Mammary epithelial cell (primary cell): ENCODE measurements at places on chromosomes 13 and 19.

DNA sequence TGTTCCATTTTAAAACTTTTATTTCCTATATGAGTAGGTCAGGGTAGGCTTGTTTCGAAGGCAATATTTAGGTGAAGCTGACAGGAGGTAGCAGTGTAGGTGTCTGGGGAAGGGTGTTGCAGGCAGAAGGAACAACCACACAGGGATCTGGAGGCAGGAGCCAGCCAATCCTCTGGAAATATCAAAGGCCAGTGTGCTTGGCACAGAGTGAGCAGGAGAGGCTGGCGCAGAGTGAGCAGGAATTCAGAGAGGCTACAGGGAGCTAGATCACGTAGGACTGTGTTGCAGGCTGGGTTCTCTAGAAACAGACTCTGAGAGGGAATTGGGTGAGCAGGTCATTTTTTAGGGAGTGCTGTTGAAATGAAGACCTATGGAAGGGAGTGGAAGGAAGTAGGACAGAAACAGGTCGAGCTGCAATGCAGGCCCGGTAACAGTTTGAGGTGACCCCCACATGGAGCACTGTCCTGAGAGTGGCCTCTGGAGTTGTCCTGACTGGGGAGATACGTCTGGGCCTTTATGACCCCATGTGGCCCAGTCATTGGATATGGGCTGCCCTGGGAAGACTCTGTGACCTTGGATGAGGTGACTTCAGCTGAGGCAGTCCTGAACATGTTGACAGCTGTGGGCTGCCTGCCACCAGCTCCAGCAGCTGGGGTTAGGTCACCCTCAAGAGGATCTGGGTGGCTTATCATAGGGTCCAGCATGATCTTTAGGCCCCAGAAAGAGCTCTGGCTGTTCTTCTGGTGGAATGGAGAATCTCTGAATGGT, 51.7 kb downstream of the ERCC5 start:
- DNase-seq, result no peak

- DNase-seq, result no peak
These were observed 24.5 kb downstream of the CEACAM16 start for GRCh38 chr19:44723299-44723951.

- no peak for DNase-seq
These were observed 35.0 kb downstream of the SUGP2 start for GRCh38 chr19:18998276-18998675.

DNA sequence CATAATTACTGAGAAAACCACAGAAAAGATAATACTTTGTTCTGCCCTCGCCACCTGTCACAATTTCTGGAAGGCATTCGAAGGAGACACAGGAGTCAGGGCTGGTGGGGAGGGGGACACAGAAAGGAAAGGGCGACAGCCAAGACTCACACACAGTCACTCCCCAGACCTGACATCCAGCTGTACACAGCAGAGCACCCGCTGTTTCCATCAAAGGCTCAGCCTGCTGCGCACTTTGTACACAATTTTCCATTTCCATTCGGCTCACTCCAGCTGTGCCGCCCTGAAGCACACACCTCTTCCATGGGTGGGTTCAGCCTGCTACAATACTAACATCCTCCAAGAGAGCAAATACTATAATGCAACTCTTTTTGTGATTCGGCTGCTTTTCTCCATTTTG, 38.0 kb downstream of the STK24 start:
- DNase-seq, result no peak

DNA sequence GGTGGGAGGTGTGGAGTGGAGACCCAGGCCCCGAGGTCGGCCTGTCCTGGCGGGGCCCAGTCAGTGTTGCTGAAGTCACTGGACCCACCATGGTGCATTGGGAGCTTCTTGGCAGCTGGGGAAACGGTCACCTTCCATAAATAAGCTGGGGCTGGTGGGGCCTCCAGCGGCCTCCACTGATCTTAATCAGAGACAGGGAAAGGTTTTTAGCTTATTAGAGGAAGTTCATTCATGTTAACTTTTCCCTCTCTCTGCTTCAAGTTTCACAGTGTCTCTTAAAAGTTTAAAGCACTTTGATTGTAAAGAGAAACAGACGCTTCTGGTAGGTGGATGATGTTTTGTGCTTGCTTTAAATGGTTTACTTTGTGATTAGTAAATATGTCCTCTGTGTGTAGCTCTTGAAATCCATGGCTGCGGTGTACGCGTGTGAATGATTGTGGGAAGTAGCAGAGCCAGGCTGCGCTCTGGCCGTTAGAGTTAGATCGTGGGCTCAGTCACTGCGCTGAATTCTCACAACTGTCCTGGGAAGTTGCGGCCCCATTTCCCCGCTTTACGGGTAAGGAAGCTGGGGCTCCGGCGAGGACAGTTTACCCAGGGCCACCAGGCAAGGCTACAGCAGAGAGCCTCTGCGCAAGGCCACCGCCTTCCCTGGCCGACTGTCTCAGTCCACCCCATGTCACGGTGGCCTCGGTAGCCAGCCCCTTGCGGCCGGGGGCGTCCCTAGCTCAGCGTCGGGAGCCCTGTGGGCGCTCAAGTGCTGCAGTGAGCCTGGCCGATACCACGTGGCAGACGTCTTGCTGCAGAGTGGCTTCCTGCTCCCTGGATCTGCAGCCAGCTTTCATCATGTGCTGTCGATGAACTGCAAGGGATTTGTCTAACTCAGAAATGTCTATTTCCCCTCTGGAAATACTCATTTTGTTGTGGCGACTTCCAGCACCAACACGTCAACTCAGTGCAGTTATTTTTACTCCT, 16.5 kb upstream of the NDUFS7 start:
- no peak for DNase-seq

- no peak for DNase-seq
These were observed 20.3 kb upstream of the KPNA3 start for GRCh38 chr13:49812812-49813211.

- DNase-seq, result no peak
These were observed 1923.1 kb downstream of the PCDH9 start for GRCh38 chr13:65307056-65307455.

GRCh38 chr13:112059457-112060281, 7.3 kb upstream of the SOX1 start:
- no peak for DNase-seq

- DNase-seq, result no peak
These were observed 199.6 kb downstream of the OXGR1 start for GRCh38 chr13:96794669-96795068.

- no peak for DNase-seq
These were observed 995.9 kb downstream of the UQCRFS1 start for GRCh38 chr19:28217022-28217421.

DNA sequence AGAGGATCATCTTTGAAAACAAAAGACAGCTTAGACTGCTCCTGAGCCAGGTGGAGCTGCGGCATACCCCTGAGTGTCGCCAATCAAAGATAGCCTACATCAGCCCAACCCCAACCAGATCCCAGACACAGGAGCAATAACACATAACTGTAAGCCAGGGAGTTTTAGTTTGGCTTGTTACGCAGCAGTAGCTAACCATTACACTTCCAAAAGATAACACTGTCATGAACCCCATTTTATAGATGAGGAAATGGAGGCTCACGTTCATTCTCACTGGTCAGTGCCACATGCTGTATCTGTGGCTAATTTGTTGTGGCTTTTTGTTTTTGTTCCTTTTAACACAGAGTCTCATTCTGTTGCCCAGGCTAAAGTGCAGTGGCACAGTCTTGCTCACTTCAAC, 47.3 kb downstream of the TINCR start:
- no peak for DNase-seq

DNA sequence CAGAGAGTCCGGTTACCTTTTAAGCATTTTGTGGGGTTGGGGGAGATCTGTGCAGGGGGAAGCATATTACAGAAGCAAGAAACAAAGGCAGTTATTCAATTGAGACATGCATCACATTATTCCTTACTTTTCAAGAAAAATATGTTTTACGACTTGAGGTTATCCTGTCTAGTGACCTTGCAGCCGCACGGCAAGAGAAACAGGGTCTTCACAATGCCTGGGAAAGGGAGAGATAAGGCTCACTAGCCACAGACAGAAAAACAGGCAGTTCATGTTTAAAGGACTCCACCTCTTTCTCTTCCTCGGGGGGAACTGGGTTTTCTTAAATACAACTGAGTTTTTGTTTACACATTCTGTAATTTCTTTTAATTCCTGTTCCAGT, 536 bp upstream of the NCR1 start:
- DNase-seq, result no peak

DNA sequence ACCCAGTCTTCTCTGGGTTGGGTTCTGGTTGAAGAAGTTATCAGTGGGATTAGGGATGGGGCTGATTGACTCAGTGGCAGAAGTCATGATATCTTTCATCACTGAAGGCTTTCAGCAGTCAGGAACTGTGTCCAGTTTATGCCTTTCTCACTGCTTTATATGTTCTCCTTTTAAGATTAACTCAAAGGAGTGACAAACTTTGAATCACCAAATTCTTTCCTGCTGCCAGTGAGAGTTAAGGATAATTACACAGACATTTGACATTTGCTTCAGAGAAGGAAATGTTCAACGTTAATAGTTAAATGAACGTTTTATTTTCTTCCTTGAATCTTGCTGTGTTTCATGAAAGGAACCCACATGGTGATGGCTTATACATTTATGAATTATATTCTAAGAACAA, 41.0 kb upstream of the CNMD start:
- DNase-seq, result no peak

DNA sequence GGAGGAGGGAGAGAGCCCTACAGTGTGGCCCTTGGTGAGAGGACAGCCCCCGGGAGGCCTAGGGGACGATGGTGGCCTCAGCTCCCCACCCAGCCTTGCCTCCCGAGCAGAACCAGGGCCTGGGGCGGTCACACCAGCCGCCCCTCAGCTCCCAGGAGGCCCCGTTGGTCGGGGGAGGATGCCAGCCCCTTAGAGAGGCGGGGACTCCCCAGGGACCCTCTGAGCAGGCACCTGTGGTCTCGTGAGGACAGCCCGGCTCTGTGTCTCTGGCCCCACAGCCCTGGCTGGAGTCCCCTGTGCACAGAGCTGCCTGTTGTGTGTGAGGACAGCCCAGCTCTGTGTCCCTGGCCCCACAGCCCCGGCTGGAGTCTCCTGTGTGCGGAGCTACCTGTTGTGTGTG, 158.8 kb downstream of the KDM4B start:
- DNase-seq, result no peak
